ENCODE measurements at places on chromosomes 12 and 14. TPM values are rescaled to one million over a fixed set of nuclear protein-coding genes. Genes with fewer than 3 reads are reported as not detected.

TAS2R50 gene
- 5.0 TPM for total RNA-seq

DNA sequence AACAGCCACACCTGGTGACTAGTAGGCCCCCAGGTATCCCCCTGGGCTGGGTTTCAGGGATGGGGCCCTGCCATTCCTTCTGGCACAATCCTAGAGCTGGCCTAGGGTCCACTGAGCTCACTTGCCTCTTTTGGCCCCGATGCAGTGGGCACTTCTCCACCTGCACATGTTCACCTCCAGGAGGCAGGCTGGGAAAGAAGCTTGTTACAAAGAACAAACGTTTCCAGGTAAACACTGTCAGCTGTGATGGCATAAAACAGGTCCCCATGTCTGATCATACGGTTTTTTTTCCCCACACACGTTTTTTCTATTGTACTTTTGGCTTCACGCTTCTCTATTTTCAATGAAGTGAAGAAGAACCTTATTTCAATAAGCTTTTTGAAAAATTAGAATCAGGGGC, 15.8 kb upstream of the HVCN1 start:
- H3K27ac ChIP-seq, result no peak overlapping the region
- no peaks in the 10 kb centered on the region for H3K36me3 ChIP-seq
- no peaks in the 10 kb centered on the region for H3K27me3 ChIP-seq
- no peaks in the 10 kb centered on the region for H3K4me1 ChIP-seq
- H3K4me3 ChIP-seq, result no peak overlapping the region

GRCh38 chr14:67555518-67556090, 22.5 kb downstream of the PLEKHH1 start:
- H3K36me3 ChIP-seq, result peaks cover 8% of the 10 kb centered on the region
- H3K27me3 ChIP-seq, result no peaks in the 10 kb centered on the region
- no peak overlapping the region for H3K4me3 ChIP-seq
- H3K27ac ChIP-seq, result no peak overlapping the region

GRCh38 chr12:89288959-89289358, 63.3 kb downstream of the DUSP6 start:
- H3K4me1 ChIP-seq, result no peaks in the 10 kb centered on the region
- no peak for DNase-seq
- H3K36me3 ChIP-seq, result no peaks in the 10 kb centered on the region

MSRB3 gene
- total RNA-seq, result 2.1 TPM

VRTN gene
- 61.8 TPM for total RNA-seq

- H3K36me3 ChIP-seq, result no peaks in the 10 kb centered on the region
- H3K27ac ChIP-seq, result peak within 1 kb of the TSS; percentile 70
- peaks cover 4% of the 10 kb centered on the region for H3K27me3 ChIP-seq
- DNase-seq, result peak; percentile 100
- no peaks in the 10 kb centered on the region for H3K4me1 ChIP-seq
These were observed at the start of gene SVOP for GRCh38 chr12:109020796-109021380. TSS of gene SVOP (minus strand) at chr12:109021068. CDS start at chr12:109020868, 200 bp downstream.

DNA sequence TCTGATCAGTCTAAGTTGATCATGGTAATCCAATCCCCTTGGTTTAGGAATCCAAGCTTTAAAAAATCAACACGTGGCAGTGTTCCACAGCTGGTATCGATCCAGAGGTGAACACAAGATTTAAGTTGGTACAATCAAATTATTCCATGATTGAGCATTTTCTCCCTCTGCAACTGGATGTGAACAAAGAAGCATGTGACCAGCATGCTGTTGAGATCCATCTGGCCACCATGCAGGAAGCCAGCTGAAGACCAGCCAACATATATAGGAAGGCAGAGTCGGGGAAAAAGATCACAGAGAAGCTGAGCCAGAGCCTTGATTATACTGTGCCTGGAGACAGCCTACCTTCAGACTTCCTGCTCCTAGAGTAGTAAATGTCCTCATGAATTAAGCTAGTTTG, 158.3 kb downstream of the SEC23A start:
- no peak overlapping the region for H3K4me3 ChIP-seq
- DNase-seq, result no peak
- no peaks in the 10 kb centered on the region for H3K36me3 ChIP-seq
- H3K27me3 ChIP-seq, result no peaks in the 10 kb centered on the region
- H3K27ac ChIP-seq, result no peak overlapping the region
- no peaks in the 10 kb centered on the region for H3K4me1 ChIP-seq

DNA sequence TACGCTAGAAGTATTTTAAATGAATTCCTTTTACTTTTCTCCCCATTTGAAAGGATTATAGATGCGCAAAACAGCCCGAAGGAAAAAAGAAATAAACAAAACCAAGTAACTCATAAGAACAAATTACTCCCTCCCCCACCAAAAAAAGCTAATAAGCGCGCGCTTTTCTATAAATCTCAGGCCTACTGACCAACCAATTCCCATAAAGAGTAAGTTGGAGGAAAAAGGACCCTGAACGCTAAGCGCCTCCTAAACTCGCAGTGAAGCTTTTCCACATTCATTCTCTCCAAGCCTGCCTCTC, 588 bp downstream of the MBIP start:
- H3K27ac ChIP-seq, result peak overlapping the region; percentile 77
- H3K4me3 ChIP-seq, result peak overlapping the region; percentile 97
- peaks cover 7% of the 10 kb centered on the region for H3K27me3 ChIP-seq
- DNase-seq, result no peak

DNA sequence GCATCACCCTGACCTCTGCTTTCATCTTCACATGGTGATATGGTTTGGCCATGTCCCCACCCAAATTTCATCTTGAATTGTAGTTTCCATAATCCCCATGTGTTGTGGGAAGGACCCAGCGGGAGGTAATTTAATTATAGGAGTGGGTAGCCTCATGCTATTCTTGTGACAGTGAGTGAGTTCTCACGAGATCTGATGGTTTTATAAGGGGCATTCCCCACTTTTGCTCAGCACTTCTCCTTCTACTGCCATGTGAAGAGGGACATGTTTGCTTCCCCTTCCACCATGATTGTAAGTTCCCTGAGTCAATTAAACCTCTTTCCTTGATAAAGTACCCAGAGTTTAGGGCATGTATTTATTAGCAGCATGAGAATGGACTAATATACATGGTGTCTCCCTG, 38.2 kb downstream of the TMBIM6 start:
- DNase-seq, result no peak
- H3K36me3 ChIP-seq, result no peaks in the 10 kb centered on the region
- H3K4me3 ChIP-seq, result no peak overlapping the region
- H3K27me3 ChIP-seq, result peaks cover 5% of the 10 kb centered on the region
- no peaks in the 10 kb centered on the region for H3K4me1 ChIP-seq

DNA sequence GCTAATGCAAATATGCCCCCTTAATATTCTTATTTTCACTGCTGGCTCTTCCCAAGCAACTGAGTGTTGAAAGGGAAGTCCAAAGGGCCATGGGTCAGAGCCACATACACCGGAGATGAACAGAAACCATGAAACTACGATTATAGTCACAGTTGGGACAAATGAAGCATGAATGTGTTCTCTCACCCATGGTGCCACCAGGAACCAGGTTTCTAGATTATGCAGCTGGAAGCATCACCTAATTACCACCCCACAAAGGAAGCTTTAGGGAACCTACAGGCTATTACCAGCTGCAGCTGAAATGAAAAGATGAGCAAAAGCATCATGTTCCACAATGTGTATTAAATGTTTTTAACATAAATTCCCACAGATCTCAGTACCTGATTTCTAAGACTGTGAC, 15.4 kb downstream of the TMTC1 start:
- H3K4me1 ChIP-seq, result no peaks in the 10 kb centered on the region
- peaks cover 16% of the 10 kb centered on the region for H3K36me3 ChIP-seq
- no peak overlapping the region for H3K27ac ChIP-seq

All from endodermal cell (in vitro differentiated cells).